Mesendoderm (in vitro differentiated cells): ENCODE measurements at places on chromosomes 6 and 20.

- no peak for DNase-seq
These were observed 57.5 kb downstream of the FOXC1 start for GRCh38 chr6:1667012-1667804.

DNA sequence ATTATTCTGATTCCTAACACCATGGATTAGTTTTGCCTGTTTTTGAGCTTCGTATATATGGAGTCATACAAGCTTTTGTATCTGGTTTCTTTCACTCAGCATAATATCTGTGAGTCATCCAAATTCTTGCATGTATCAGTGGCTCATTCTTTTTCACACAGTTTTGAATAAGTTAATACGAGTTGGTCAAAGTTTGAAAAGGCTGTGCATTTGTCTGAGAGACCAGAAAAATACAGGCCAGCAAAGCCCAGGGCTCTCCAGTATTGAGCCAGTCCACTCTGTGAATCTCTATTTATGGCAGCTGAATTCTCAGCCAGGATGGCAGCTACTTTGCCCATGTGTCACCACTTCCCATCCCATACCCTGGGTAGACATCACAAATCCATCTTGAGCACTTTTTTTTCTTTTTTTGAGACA is 7.2 kb upstream of the CHMP4B start:
- DNase-seq, result no peak

GRCh38 chr6:113662688-113663333 is 194.3 kb upstream of the MARCKS start:
- DNase-seq, result peak; percentile 32

- DNase-seq, result no peak
These were observed 4.0 kb downstream of the RBBP8NL start for GRCh38 chr20:62423326-62423706.

GRCh38 chr6:43308101-43308989 is at the start of gene CRIP3:
Gene CRIP3 (minus strand): TSS chr6:43308826. CDS start chr6:43308792, 34 bp downstream.
- peak; percentile 82 for DNase-seq

DNA sequence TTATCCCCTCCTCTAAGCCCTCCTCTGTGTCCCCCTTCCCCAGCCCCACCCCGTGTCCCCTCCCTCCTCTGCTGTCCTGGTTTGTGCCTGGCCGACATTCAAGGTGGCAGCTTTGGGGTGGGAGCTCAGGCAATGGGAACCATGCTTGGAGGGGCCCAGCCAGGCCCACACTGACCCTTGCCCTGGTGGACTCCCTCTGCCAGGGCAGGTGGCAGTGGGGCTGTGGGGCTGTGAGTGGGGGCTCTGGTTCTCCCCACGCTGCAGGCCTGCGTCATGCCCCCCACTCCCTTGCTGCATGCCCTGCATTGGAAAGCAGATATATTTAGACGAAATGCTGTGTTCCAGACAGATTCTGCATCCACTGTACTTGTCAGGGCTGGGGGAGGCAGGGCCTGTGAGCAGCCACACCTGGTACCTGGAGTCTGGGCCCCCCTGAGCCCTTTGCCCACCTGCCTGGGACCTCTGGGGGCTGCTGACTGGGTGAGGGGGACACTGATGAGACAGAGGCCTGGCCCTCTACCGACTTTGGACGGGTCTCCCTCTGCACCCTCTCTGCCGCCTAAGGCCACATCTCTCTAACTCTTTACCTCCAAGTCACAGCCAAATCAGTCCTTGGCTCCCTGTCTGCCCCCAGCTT is 14.2 kb downstream of the DLGAP4 start:
- DNase-seq, result no peak

DNA sequence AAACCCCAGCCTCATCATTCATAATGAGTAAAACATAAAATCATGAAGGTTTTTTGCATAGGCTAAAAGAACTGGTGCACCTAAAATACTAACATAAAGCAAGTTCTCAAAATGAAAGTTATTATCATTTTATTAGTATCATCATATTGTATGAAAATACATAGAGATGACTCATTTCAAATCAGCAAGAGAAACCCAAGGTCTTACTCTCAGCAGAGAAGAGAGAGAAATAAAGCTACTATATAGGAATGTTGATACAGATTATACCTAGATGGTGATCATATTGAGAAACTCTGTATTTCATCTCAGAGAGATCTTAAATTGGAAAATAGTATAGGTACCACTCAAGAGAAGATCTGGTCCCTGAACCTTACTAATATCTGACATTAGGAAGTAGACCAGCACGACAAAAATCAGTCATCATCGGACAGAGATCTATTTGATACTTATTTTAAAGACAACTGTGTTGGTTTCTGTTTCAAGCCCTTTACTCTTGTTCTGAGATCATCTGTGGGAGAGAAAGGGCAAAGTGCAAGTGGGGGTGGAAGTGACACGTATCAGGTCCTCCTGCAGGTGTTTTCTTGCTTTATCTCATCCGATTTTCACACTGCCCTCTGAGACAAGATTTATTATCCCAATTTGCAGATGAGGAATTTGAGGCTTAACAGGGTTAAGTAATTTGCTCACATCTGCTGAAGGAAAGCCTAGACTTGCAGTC is 532.3 kb downstream of the MAFB start:
- no peak for DNase-seq

DNA sequence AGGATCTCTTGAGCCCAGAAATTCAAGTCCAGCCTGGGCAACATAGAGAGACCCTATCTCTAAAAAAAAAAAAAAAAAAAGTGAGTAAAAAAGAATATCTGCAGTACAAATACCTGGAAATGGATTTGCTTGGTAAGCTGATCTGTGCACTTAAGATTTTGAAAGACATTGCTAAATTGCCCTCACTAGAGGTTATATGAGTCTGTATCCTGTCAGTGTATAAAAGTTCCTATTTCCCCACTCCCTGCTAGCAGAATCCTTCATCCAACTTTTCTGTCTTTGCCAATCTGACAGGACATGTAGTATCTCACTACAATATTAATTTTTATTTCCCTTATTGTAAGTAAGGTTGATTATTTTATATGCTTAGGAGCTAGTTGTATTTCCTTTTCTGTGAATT is 36.1 kb downstream of the BICRAL start:
- DNase-seq, result no peak

- DNase-seq, result no peak
These were observed 189.2 kb downstream of the TBC1D7 start for GRCh38 chr6:13139119-13139518.

DNA sequence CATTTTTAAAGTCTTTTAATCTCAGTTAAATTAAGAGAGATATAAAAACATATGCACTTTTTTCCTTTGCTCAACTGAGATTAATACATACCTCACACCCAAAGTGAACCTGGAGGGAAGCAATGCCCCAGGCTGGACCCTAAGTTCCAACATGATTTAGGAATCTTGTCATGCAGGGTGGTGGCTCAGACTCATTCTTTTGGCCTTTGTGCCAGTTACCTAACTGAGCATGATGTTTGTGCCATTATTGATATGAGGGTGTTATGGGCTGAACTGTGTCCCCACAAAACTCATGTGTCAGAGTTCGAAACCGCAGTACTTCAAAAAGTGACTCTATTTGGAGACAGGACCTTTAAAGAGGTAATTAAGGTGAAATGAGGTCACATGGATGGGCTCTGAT is 188.0 kb downstream of the ARHGAP18 start:
- no peak for DNase-seq

DNA sequence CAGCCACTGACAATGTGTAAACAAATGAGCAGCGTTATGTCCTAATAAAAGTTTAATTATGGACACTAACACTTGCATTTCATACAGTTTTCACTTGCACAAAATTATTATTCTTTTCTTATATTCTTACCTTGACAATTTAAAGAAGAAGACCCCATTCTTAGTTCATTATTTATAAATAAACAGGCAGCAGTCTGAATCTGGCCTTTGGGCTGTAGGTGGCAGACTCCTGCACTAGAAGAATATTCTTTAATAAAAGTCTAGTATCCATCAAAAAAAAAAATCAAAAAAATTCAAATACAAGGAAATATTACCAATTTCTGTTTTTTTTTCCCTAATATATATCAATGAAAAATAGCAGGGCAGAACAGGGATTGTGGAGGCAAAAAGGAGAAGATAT is 24.8 kb downstream of the PTCHD4 start:
- DNase-seq, result no peak

DNA sequence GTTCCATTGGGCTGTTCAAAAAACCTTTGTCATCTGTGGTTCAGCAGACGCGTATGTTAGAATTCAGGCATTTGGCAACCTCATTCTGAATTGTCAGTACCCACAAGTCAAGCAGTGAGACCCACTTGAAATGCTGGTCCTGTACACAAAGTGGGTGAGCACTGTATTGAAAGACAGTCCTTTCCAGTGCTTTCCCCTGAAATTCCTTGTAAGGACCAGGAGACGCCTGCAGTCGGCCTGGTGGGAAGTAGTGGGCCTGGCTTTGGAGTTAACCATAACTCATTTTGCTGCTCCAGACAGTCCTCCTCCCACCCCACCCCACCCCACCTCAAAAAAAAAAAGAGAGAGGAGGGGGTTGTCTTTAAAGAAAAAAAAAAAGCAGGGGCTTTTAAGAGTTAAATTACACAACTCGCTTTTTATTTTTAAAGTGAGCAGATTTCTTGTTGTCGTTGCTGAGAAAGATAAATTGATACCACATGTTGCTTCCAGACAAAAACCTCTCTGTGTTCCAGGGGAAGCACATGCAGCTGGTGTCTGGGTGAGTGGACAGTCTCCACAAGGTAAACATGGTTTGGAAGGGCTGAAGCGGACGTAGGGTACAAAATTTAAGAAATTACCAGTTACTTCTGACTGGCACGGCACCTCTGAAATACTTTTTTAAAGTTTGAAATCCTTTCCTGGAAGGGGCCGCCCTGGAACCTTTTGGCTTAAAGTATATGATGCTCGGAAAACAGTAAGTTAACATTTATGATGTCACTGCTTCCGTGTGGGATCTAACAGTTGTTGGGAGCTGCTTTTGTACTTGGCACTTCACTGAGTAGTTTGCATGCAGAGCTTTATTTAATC is 95.3 kb downstream of the FOXO3 start:
- no peak for DNase-seq

- DNase-seq, result peak; percentile 78
These were observed 53.3 kb downstream of the SLC22A23 start for GRCh38 chr6:3403238-3404173.

- no peak for DNase-seq
These were observed 16.4 kb downstream of the TRIM27 start for GRCh38 chr6:28907394-28907793.

GRCh38 chr6:47290124-47290834 is 19.4 kb downstream of the TNFRSF21 start:
- DNase-seq, result no peak

DNA sequence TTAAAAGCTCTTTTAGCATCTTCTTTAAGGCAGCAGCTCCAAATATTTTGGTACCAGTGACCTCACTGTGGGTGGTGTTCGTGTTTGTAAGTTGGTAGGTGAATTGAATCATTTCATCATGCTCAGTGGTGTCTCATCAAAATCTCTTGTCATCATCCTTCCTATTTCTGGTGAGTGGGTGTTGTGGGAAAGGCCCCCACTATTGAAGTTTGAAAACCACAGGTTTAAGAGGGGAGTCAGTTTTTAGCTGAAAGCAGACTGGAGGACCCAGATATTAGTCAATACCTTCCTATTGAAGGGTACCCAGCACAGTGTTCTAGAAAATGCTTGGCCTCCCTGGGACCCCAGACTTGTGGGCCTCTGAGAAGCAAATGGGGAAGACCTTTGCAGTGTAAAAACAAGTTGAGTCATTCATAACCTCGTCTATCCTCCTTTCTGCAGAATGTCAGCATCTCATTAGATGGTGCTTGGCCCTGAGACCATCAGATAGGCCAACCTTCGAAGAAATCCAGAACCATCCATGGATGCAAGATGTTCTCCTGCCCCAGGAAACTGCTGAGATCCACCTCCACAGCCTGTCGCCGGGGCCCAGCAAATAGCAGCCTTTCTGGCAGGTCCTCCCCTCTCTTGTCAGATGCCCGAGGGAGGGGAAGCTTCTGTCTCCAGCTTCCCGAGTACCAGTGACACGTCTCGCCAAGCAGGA is 3.7 kb downstream of the PIM1 start:
- DNase-seq, result no peak

DNA sequence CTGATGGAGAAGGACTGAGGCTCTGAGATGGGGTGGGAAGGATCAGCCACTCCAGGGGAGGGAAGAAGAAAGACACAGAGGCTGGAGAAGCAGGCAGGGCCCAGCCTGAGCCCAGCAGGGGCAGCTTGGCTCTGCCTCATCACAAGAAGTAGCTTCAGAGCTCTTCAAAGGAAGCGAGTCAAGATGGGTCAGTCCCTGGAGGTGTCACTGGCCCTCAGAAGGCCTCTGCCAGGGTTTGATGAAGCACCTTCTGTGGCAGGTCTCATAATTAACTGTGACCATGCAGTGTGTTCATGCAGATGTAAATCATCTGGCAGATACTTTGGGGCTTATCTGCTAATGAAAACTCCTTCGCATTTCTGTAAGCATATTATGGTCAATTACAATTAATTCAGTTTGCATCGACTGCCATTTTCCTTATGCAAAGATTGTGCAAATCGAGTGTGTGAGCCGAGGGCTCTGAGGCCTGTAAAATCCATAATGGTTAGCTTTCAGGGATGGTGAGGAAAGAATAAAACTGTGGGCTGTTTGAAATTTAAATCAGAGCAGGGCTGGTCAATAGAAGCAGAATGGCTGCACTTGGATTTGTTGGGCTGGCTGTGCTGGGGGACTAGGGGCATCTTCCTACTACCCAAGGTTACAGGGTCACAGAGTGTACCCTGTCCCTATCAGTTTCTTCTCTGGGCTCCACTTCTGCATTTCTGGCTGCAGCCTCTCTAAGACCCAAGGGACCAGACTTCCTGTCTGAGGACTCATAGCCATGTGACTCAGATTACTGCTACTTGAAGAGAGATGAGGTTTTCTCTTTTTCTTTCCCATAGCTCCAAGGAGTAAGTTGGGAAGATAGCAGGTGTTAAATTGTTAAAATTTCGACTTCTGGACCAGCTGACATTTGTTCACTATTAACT is 376.6 kb downstream of the DHX35 start:
- peak; percentile 1 for DNase-seq

GRCh38 chr6:82571455-82571854 is 207.8 kb downstream of the TPBG start:
- DNase-seq, result no peak

DNA sequence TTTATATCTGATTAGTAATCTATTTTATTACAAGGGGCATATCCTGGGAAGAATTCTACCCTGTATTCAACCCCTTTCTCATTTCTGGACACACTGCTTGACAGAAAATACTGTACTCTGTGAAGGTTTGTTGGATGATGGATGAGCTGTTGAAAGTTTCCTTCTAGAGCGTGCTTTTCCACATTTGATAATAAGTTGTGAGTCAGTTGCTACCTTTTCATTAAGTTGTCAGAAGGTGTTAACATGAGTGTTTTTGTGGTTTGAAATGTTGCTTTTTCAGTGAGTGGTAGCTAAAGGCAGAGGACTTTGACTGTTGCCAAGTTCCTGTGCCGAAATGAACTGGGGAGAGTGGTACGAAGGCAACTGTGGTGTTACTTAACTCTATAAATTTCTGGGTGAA is 3.9 kb upstream of the ECI2 start:
- no peak for DNase-seq

DNA sequence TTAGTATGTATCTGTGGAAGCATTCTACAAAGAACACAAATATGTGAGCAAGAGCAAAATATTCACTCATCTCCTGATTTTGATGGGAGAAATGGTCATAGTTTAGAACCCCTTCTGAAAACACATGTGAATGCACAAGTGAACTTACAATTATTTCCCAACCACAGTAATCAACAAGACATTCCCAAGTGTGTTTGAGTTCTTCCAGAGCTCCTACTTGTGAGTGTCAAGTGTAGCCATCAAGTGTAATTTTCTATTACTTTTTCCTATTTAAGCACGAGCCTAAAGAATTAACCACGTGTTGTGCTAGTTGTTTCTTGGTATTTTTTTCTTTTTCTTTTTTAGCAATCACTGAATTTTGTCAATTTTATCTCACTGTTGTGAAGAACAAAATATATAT is 402.3 kb downstream of the NKAIN2 start:
- DNase-seq, result no peak

GRCh38 chr6:5351552-5352210 is 90.4 kb downstream of the FARS2 start:
- no peak for DNase-seq
